ENCODE measurements at places on chromosomes 1 and 21.

DNA sequence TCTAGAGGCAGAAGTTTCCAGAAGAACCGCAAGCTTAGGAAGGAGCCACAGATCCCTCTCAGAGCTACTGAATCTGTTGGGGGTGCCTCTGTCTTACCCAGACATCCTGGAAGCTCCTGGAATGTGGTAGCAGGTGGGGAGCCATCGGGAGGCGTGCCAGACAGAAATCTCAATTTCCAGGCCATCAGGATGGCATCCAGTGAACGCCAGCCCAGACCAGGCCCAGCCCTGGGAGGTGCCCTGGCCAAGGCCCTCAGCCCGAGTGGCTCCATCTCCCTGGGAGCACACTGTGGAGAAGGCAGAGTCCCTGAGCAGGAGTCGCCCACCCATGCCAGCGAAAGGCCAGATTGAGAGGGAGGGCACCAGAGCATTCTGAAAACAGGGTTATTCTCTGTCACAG is 2.5 kb downstream of the ABCA4 start:
- DNase-seq, result no peak

DNA sequence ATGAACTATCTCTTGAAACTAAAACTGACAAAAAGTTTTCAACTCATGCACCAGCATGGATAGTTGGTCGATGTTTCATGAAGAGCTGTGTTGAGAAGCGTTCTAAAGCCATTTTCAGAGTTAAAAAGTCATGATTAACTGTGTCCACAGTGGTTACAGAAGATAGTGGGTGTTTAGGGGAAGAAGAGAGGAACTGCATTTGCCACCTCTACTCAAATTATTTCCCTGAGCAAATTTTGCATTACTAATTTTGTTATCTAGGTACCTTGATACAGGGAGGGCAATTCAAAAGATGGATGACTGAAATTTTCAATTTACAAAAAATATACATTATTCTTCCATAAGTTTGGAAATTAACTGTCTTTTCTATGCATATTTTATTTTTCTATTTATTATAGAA is 15.5 kb downstream of the SAMSN1 start:
- DNase-seq, result no peak

DNA sequence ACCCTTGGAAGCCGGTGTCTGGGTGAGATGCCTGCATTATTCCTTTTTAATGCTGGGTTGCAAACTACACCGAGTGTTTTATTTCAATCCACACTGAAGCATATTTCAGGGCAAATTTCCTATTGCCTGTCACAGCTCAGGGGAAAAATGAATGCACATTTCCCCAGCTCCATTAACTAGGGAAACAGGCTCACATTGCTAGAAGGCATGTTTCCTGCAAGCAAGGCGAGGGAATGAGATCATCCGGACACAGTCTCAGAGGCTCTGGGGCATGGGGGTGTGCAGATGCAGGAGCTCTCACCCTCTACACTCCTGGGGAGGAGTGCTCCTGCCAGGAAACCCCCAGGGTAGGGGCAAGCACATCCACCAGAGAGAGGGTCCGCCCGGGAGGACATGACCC is 24.6 kb downstream of the SYT2 start:
- DNase-seq, result no peak

DNA sequence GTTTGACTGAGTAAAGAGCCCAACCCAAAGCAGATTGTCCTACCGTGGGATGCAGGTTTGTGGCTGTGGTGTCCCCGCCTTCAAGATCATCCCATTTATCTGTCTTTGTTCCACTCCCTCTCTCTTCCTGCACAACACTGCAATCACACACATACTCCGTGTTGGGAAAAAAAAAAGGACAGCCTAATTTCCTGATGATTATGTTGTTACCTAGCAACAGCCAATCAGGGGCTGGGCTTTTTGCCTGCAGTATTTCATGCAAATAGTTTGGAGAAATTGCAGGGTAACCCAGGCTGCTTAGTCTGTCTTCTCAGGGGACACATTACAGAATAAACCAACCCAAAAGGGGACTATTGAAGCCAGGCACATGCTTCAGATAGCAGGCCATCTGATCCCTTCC is 38.3 kb downstream of the PHC2 start:
- DNase-seq, result no peak

DNA sequence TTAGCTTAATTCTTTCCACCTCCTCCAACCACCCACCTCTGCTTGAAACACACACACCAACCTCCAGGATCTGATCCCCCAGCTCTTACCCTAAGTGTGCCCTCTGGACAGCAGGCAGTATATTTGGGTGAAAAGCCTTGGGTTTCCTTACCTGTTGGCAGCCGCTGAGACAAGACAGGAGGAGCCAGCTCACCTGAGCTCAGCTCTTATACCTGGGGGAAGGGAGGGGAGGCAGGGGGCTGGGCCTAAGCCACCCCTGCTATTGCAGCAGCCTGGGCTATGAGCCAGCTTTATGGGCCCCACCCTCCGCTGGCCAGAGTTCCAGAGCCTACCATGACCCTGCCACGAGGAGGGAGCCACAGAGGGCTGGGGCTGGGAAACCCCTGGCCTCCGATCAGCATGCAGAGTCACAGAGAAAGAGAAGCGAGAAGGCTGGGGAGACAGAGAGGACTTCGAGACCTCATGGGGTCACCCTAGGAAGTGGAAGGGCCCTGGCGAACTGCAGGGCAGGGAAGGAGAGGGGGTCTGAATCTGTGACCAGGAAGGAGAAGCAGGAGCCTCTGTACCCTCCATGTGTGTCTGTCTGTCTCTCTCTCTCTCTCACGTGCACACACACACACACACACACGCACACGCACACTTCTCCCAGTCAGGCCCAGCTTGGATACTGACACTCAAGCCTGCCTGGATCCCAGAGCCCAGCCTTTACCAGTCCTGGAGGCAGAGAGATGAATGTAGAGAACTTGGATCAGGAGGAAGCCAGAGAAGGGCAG is at the start of gene S100A14:
Gene S100A14 (minus strand): TSS at position 182 of the 773 bp plus-strand sequence. CDS start 467 bp downstream, outside the sequence.
- no peak for DNase-seq

GRCh38 chr21:43917515-43918384 is 52.7 kb downstream of the AGPAT3 start:
- DNase-seq, result no peak

- no peak for DNase-seq
These were observed 27.2 kb upstream of the ITLN2 start for GRCh38 chr1:160981584-160982411.

DNA sequence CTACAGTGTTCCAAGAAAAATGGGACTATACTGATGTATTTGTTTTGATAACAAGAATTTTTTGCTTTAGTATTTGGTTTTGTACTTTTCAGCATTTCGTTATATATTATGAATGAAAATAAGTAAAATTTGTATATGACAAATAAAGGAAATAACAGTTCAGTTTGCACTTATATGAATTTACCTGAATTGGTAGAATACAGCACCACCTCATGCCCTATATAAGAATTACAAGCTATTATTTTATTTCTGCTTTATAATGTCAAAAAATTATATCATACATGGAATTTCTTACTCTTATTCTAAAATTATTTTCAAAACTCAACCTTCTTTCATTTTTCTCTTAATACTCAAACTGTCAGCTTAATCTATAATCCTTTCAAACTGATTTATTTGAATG is 14.6 kb downstream of the EFCAB7 start:
- no peak for DNase-seq

GRCh38 chr1:154881820-154882535 is 11.9 kb upstream of the KCNN3 start:
- DNase-seq, result no peak

- no peak for DNase-seq
These were observed 55.9 kb upstream of the SEC16B start for GRCh38 chr1:178025613-178026356.

GRCh38 chr1:210076620-210077019 is 138.6 kb downstream of the SYT14 start:
- DNase-seq, result no peak

- DNase-seq, result no peak
These were observed 364.5 kb upstream of the CAMK1G start for GRCh38 chr1:209218981-209219380.

- DNase-seq, result no peak
These were observed 4.8 kb downstream of the DISP3 start for GRCh38 chr1:11483581-11484320.

DNA sequence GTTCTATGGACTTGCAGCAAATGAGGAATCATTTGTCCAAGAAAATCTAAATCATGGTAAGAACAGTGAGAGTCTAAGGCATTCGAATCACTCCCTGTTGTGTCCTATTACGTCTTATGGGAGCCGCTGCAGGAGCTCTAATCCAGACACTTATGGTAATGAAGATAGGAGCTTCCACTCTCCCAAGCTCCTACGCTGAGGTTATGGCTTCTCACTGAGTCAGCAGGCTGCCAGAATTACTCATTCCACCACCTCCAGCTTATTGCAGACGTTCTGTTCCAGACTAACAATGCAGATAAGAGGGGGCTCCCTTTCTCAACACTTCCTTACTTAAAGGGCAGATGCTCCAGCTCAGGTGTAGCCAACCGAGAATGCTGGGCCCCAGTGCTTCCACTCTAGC is 212.6 kb downstream of the GREM2 start:
- no peak for DNase-seq

GRCh38 chr1:9615316-9616063 is 26.8 kb downstream of the TMEM201 start:
- peak; percentile 30 for DNase-seq

DNA sequence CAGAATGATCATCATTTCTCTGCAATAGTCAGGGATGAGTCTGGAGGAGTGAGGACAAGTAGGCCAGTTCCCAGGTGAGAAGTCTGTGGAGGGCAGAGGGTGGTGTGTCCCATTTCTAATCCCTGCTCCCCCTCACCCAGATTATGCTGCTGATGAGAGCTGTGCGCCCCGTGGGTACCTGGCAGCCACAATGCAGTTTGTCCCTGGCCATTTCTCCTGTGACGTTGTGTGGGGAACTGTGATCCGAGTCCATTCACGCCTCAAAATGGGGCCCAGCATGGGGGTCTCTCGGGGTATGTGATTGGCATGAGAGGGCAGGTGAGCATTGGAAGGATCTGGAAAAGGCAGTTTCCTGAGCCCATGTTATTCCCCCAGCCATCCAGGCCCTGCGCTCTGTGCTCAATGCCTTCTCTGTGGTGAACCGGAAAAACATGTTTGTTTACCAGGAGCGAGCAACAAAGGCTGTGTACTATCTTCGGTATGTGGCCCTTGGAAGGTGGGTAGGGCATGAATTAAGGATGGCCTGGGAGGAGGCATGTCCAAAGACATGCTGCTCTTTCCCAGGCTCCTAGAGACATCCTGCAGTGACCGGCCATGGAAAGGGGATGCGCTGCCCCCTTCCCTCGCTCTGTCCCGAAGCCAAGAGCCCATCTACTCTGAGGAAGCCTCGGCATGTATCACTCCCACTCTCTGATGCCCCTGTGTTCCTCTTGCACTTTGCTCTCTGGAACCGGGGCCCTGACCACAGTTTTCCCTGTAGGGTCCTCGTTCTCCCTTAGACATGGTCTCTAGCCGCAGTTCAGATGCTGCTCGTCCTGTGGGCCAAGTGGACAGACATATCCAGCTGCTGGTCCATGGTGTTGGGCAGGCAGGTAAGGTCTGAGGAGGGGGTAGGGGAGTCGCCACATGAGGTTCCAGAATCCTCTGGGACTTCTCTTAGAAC is 16.4 kb downstream of the HYI start:
- DNase-seq, result no peak

DNA sequence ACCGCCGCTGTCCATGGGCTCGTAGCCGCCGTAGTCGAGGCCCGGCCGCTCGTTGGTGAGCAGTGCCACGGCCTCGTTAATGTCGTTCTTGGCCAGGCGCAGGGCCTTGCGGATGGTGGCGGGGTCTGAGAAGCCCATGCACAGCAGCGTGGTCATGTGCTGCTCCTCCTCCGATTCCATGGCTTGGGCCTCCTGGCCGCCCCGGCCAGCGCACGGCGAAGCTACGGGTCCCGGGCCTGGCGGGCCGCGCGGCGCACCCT is 300 bp downstream of the USP24 start:
- DNase-seq, result no peak

DNA sequence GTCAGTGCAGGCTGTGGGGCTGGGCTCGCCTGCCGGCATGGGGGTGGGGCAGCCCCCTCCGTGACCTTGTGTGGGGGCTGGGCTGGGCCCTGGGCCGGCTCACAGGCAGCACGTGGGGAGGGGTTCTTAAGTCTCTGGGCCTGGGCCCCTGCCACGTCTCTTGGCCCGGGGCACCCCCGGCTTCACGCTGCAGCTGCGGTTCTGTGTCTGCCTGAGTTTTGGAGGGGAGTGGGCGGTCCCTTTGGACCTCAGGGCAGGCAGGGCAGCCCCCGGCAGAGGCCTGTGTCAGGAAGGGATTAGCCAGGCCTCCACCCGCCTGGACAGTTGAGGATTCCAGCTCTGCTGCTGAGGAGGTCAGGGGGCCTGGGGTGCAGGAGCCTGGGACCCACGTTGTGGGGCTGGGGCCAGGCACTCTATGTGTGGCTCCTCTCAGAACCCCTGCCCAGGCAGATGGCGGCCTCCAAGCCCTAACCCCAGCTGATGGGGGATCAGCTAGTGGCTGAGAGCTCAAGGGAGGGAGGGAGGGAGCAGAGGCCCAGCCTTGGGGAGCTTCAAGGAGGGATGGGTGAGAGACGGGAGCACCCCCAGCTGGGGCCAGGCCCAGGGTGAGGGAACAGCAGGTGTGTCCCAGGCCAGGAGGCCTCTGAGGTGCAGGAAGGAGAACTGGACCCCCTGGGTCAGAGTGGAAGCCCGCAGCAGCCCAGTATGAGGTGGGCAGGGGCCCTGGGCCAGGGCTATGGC is 1.8 kb upstream of the PLCH2 start:
- no peak for DNase-seq

- DNase-seq, result peak; percentile 4
These were observed 397.9 kb downstream of the HHAT start for GRCh38 chr1:210726621-210727020.

DNA sequence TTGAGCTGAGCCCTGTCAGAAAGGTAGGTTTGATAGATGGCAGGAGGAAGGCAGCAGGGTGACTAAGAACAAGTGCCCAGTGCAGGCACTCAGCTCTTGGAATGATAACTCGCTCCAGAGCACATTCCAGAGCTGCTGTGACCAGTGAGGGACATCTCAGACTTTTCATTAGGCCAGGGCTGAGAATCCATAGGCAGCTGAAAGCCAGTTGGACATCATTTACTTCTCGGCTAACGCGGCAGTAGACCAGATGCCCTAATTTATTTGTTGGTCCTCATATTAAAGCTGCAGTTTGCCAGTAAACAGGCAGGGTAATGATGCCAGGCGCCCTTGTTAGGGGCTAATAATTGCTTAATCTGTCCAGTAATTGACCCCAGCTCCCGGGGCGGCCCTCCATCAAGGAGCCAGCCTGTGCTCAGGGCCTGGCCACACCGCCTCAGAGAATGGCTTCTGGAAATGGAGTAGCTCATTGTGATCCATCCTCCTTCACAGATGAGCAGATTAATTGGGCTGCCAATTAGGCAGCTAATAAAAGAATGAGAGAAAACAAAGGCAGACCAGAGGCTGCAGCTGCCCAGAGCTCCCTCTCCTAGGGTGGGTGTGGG is 122.0 kb downstream of the BEND5 start:
- DNase-seq, result no peak

GRCh38 chr1:247435030-247435758 is 19.2 kb downstream of the NLRP3 start:
- DNase-seq, result no peak
